ENCODE measurements at places on chromosomes 1 and 21.

- DNase-seq = no peak
These were observed 45.6 kb upstream of the PLA2G4A start for GRCh38 chr1:186783193-186783592.

DNA sequence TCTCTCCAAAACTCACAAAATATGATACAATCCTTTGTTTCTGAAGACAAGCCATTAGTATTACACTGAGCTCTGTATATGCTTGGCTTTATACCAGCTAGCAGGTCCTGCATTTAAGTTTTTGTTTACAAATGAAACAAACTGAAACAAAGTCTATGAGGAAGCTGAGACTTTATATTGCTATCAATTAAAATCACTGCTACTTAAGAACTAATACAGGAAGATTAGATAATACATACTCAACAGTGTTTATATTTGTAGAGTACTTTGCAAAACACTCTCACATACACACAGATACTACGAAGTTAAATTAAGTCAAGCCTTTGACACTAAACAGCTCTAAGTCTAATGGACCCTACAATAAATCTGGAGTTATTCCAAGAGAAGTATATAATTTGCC lies 247.4 kb downstream of the CRB1 start:
- no peak for DNase-seq

- no peak for DNase-seq
These were observed 55.0 kb downstream of the PLXNA2 start for GRCh38 chr1:208189183-208189582.

DNA sequence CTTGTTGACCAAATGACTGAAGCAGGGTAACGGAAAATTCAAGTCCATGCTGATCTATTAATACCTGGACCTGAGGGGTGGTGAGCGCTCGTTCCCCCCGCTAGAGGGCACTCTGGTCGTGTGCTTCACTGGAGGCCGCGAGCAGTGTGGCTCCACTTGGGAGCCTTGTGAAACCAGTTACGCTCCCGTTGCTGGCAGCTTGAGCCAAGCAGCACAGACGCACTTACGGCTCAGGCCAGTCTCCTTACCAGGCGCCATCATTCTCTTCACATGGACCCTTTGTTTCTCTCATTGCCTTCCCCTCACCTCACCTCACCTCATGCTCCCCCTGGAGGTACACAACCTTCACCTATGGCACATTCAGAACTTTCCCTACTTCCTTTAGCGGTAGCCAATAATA lies 49.7 kb upstream of the TSPAN2 start:
- peak; percentile 80 for DNase-seq
